HCT116 (cell line): ENCODE measurements at places on chromosomes 12 and 14.

GRCh38 chr12:105922670-105923102 lies 216.1 kb downstream of the NUAK1 start:
- H3K27me3 ChIP-seq: no peaks in the 10 kb centered on the region
- no peaks in the 10 kb centered on the region for H3K36me3 ChIP-seq
- no peak overlapping the region for H3K27ac ChIP-seq
- H3K4me3 ChIP-seq: no peak overlapping the region
- no peak for DNase-seq

DNA sequence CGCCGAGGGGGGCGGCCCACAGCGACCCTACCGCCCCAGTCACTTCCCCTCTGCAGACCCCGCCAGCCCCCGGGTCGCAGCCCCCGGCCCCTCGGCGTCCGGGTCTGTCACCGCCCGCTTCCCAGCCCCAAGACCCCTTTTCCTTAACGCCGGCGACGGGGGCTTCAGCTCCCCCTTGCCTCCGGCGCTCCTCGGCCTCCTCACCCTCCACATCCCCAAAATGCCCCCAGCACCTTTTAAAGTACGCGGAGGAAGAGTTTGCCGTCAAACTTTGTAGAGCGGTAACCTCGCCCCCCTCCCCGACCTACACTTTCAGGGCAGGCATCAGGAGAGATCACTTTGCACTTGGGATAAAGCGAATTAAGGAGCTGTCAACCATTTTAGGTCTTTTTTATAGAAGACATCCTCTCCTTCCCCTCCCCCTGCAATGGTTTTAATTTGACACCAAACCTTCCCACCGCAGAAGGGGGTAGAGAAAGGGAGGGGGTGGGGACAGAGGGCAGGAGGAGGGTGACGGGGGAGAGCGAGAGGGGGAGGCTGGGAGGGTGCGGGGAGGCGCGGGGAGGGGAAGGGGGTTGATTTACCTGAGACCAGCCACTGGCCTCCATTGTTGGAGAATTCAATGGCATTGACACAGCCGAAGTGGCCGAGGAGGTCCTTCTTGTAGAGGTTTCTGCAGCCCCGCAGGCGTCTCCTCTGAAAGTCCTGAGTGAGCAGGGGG lies 578 bp downstream of the DCAF5 start:
- 0 out of 2 replicates have a peak, but pooled peaks cover 6% of the 10 kb centered on the region for H3K36me3 ChIP-seq
- peak overlapping the region; percentile 89 for H3K27ac ChIP-seq
- no peak for DNase-seq
- H3K4me3 ChIP-seq: peak overlapping the region; percentile 82
- H3K4me1 ChIP-seq: peaks cover 29% of the 10 kb centered on the region
- no peaks in the 10 kb centered on the region for H3K27me3 ChIP-seq

- no peak overlapping the region for H3K4me3 ChIP-seq
- H3K27me3 ChIP-seq: no peaks in the 10 kb centered on the region
- no peaks in the 10 kb centered on the region for H3K36me3 ChIP-seq
- H3K4me1 ChIP-seq: no peaks in the 10 kb centered on the region
These were observed 64.8 kb downstream of the PTHLH start for GRCh38 chr12:27907766-27908165.

DNA sequence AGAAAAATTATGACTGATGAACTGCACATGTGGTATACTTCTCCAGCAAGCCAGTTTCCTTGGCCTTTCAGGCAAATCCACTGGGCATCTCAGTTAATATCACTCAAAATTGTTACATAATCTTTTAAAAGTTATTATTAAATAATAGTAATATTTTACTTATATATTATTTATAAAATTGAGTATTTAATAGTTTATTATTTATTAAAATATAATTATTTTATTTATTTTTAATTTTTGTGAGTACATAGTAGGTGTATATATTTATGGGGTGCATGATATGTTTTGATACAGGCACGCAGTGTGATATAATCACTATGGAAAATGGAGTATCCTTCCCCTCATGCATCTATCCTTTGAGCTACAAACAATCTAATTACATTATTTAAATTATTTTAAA lies 384.1 kb upstream of the LRFN5 start:
- H3K36me3 ChIP-seq: no peaks in the 10 kb centered on the region
- H3K4me1 ChIP-seq: no peaks in the 10 kb centered on the region
- H3K27ac ChIP-seq: no peak overlapping the region
- no peak for DNase-seq
- H3K27me3 ChIP-seq: no peaks in the 10 kb centered on the region

- no peak overlapping the region for H3K27ac ChIP-seq
- H3K4me1 ChIP-seq: peaks cover 20% of the 10 kb centered on the region
- no peak for DNase-seq
- H3K36me3 ChIP-seq: no peaks in the 10 kb centered on the region
- H3K4me3 ChIP-seq: no peak overlapping the region; the same call in 1 of the 2 replicates
These were observed 2.0 kb downstream of the EEA1 start for GRCh38 chr12:92927055-92927435.

DNA sequence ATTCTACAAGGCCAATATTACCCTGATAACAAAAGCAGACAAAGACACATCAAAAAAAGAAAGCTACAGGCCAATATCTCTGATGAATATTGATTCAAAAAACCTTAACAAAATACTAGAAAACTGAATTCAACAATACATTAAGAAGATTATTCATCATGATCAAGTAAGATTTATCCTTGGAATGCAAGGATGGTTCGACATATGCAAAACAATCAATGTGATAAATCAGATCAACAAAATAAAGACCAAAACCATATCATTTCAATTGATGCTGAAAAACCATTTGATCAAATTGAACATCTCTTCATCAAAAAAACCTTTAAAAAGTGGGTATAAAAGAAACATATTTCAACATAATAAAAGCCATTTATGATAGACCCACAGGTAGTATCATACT lies 117.3 kb downstream of the CPNE8 start:
- DNase-seq: no peak
- no peaks in the 10 kb centered on the region for H3K4me1 ChIP-seq
- H3K4me3 ChIP-seq: no peak overlapping the region
- no peak overlapping the region for H3K27ac ChIP-seq

GRCh38 chr12:45768194-45768593 lies 38.7 kb downstream of the ARID2 start:
- H3K4me3 ChIP-seq: no peak overlapping the region
- DNase-seq: no peak
- H3K27me3 ChIP-seq: no peaks in the 10 kb centered on the region
